ENCODE measurements at places on chromosomes 4 and X.

DNA sequence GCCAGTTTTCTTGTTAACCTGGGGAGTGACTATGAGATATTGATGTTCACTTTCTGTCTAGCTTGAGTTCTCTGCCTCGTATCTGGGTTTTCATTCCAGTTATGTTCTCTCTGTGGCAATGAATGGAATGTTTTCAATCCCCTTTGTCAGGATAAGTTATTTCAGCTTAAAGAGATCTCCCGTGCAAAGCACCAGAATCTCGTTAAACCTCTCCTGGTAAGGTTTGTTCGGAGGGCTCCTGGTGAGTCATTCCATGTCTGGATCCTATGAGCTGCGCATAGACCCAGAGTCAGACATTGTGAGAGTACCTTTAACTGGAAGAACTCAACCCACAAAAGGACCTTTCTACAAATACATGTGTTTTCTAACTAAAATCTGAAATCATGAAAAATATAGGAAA, 51.0 kb downstream of the KDR start:
- no peak for DNase-seq

- DNase-seq, result no peak
Observed at GRCh38 chr4:23733476-23733875, 156.4 kb downstream of the PPARGC1A start.

DNA sequence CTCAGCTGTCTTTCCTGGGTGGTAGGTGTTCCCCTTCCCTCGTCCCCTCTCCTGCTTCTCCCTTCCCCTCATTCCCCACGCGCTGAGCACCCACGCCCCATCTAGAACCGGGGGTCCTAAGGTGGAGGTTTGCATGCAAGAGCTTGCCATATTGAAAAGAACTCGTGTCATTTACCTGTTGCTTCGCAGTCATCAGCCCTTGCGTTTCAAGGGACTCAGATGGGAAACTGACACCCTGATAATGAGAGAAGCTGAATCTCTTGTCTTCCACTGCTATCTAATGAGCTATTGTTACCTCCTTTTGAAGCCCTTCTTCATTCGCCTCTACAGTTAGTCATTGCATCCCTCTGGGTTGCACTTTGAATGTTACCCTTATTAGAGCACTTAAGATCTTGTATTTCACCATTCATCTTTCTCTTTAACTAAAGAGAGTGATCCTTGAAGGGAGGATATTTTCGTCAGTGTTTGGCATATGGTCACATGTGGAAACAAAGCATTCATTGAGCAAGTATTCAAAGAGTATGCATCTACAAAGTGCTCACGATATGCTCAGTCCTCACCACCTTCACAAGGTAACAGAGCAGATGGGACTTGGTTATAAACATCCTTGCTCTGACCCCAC, 25.7 kb downstream of the ARL9 start:
- no peak for DNase-seq

GRCh38 chrX:10393899-10394298, 226.5 kb downstream of the MID1 start:
- DNase-seq, result no peak

GRCh38 chr4:14431155-14432134, 570.8 kb upstream of the CPEB2 start:
- DNase-seq, result no peak

GRCh38 chr4:182917182-182918043, at the start of gene DCTD:
DCTD (minus strand) TSS chr4:182917386; CDS start chr4:182915568, 1,818 bp downstream.
- DNase-seq, result peak; percentile 66

DNA sequence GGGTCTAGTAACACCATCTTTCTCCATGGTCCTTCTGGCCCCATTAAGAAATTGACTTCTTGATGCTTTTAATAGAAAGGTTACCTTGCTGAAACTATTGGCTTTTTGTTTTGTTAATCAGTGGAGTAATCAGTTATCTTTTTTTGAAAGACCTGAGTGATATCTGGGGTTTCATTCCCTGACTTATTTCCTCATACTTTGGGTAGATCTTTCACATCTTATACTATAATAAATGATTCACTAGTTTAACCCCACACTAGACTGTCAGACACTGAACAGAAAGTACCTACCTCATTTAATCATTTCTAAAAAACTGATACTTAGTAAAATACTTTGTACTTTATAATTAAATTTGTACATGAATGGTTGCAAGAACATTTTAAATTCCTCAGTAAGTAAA, 1021.1 kb downstream of the STIM2 start:
- DNase-seq, result no peak

GRCh38 chrX:15448010-15448639, 45.0 kb downstream of the PIR start:
- no peak for DNase-seq

- no peak for DNase-seq
Observed at GRCh38 chrX:18002791-18003190, 141.7 kb upstream of the RAI2 start.

DNA sequence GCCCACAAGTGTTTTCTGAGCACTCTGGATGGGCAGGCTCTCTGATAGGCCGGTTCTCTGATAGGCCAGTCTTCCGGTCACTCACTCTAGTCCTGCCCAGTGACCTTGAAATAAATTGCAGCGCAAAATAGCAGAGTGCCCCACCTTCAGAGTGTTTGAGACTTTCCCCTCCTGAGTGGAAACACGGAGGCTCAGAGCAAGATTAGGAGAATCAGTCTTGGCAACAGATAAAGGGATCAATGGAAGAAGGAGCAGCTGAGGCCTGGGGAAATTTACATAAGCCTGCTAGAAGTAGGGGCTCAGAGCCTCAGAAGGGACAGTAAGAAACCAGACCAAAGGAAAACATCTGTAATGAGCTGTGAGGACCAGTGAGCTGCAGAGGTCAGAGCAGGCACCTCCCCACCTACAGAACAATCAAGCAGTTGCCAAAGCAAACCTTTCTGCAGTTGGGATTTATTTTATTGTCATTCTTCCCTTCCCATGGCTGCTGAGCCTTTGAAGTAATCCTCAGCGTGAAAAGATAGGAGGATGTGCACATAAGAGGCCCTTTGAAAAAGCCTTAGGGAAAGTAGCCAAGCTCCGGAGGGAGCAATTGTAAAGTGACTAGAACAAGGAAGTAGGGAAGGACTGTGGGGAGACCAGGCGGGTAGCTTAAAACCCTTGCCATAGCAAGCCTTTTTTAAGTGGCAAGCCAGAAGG, 89.1 kb upstream of the TSPAN5 start:
- no peak for DNase-seq

DNA sequence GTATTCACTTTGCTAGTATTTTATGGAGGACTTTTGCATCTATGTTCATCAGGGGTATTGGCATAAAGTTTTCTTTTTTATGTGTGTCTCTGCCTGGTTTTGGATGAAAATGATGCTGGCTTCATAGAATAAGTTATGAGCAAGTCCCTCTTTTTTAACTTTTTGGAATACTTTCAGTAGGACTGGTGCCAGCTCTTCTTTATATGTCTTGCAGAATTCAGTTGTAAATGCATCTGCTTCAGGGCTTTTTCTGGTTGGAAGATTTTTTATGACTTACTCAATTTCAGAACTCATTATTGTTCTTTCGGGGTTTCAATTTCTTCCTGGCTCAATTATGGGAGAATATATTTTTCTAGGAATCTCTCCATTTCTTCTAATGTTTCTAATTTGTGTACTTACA, 9.1 kb upstream of the CSN2 start:
- DNase-seq, result no peak

- no peak for DNase-seq
Observed at GRCh38 chr4:187204389-187204918, 480.8 kb upstream of the FAT1 start.

- no peak for DNase-seq
Observed at GRCh38 chrX:150926304-150926703, 27.8 kb upstream of the CD99L2 start.

GRCh38 chr4:168095776-168096406, 3.6 kb downstream of the ANXA10 start:
- DNase-seq, result no peak

DNA sequence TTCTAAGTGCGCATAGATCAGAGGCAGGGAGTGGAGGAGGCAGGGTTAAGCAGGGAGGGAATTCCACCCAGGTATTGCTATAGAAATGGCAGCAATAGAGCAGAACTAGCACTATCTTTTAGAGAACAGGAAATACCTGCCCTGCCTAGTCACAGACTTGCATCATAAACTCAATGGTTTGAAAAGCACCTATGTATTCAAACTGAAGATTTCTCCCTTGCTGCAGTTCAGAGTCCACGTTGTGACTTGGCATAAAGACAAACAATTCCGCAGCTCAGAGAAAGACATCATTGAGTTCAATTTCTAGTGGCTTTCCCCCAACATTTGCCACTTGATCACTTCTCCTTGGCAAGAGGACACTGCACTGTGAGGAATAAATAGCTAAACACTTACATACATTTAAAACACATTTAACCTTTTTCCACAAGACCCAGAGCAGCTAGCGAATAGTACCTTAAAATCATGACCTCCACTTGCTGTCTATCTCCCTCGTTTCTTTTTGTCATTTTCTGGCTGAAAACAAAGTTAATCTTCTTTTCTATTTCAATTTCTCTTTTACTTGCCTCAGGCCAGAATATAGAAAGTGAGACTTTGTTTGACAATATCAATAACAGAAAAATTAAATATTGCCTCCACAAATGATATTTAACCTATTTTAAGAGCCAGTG, 42.4 kb downstream of the SLC7A11 start:
- DNase-seq, result no peak

- DNase-seq, result no peak
Observed at GRCh38 chrX:38473701-38474100, 87.6 kb upstream of the TSPAN7 start.

GRCh38 chrX:67684136-67684535, 140.3 kb downstream of the AR start:
- no peak for DNase-seq

GRCh38 chr4:40514497-40514951, 115.1 kb downstream of the RBM47 start:
- no peak for DNase-seq

DNA sequence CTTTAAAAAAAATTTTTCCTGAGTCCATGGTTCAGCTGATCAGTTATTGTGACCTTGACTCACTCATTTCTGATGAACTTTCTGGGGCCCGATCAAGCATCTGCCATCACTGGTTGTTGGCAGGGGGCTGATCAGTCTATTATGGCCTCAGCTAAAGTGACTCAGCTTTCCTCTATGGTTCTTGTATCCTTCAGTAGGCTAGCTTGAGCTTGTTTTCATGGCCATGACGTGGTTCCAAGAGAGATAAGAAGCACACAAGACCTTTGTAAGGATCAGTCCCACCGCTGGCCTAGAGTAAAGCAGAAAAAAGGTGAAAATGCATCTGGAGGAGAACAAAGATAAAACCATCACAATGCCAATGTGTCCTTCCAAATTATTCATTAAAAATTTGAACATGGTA, 29.8 kb upstream of the EPGN start:
- no peak for DNase-seq

DNA sequence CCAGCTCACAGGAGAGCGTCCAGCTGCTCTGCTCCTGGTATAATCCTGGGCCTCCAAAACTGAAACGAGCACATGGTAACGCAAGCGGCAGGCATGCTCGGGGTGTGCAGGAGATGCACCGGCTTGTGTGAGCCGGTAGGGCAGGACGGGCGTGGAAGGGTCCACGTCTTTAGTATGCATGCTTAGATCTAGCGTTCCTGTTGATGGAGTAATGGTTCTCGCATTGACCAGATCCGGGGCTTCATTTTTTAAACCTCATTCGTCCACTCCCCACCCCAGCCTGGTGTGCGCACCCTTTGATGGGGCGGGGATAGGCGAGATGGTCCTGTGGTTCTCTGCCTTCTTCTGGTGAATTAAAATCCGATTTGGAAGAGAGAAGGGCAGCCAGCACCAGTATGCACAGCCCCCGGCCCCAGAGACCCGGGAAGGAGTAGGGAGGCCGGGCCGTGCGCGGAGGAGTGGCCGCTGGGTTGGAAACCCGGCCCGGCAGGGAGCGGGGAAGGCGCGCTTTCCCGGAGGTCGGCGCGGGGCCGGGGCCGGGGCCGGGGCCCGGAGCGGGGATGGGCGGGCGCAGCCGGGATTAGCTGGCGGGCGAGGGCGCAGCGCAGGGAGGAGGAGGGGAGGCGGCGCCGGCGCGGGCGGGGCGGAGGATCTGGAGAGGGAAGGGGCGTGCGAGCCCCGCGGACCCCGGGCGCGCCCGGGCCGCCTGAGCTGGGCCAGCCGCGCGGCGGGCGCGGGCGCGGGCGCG, 39.9 kb downstream of the FAM149A start:
- DNase-seq, result peak; percentile 66

GRCh38 chrX:65690057-65690855, 22.8 kb downstream of the MSN start:
- DNase-seq, result no peak

GRCh38 chrX:112190646-112191045, 108.1 kb upstream of the TRPC5 start:
- no peak for DNase-seq

DNA sequence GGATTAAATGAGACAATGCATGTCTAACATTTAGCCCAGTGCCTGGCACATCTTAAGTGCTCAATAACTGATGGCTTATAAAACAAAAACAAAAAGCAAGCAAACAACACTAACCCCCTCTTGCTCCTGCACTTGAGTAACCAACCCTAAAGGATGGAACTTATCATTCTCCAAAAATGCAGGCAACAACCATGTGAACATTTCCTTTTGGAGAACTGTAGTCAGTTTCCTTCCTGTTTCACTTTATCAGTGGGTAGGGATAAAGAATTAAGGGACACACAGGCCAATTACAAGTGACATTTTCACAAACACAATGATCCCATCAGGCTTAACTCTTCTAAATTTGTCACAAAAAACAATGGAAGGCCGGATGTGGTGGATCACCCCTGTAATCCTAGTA, 30.4 kb downstream of the RPS3A start:
- DNase-seq, result no peak

- DNase-seq, result no peak
Observed at GRCh38 chrX:10254739-10255138, 98.0 kb downstream of the CLCN4 start.

GRCh38 chr4:37876156-37876555, 14.7 kb upstream of the TBC1D1 start:
- DNase-seq, result no peak

- DNase-seq, result no peak
Observed at GRCh38 chrX:11864171-11864570, 106.1 kb downstream of the MSL3 start.

- DNase-seq, result no peak
Observed at GRCh38 chrX:123263270-123263669, 79.2 kb downstream of the GRIA3 start.

DNA sequence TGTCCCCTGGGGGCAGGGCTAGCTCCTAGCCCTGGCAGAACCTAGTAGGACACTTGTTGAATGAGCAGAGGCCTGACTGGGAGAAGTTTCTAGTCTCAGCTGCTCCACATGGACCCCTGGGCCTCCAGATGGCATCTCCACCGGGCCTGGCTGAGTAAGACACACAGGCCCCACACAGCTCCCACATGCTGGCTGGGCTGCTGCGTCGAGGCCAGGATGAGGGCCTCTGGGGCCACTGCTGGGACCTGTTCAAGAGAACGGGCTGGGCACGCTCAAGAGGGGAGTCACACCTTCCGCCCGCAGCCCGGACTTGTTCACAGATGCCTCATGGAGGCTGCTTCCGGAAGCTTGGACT, 4.2 kb upstream of the HGFAC start:
- no peak for DNase-seq

DNA sequence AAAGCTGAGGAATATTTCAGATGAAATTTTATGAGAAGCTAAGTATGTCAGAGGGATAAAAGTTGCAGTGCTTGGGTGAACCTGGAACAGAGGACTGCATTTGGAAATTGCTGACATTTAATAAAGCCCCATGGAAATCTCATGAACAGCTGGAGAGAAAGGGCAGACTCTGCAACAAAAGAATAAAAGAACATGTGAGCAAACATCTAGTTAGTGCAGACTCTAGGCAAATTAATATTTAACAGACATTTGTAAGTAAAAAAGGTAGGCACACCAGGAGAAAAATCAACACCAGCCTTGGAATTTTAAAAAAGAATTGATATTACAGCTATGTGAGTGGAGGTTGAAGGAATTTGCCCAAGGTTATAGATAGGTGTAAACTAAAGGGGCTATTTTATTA, 114.6 kb upstream of the PUDP start:
- no peak for DNase-seq

Measured in amygdala (tissue), 56 donors.